Bladder microvascular endothelial cell (primary cell): ENCODE measurements at places on chromosomes 3 and 15. TPM values are rescaled to one million over a fixed set of nuclear protein-coding genes. Genes with fewer than 3 reads are reported as not detected.

The SAMMSON gene
- total RNA-seq, result not detected in 2 replicates

The FOXL2NB gene
- total RNA-seq, result not detected in 2 replicates

The SLC22A13 gene
- 0.16 and 0.76 TPM in 2 replicates for total RNA-seq

The ACVR2B gene
- 1.9 and 5.7 TPM in 2 replicates for total RNA-seq

The ROPN1B gene
- not detected in 2 replicates for total RNA-seq

The TUSC7 gene
- not detected in 2 replicates for total RNA-seq

The HOMER2 gene
- 0.38 and 0.49 TPM in 2 replicates for total RNA-seq

The GOLGA6L4 gene
- 1.3 and 2.2 TPM in 2 replicates for total RNA-seq

The FAM3D gene
- total RNA-seq, result 0.16 and 0.25 TPM in 2 replicates

The DUOXA2 gene
- not detected in 2 replicates for total RNA-seq

The TRAK1 gene
- 40.5 and 128 TPM in 2 replicates for total RNA-seq

The UQCC5 gene
- total RNA-seq, result 4.7 and 5.7 TPM in 2 replicates

The GP9 gene
- total RNA-seq, result not detected in 2 replicates

The DMXL2 gene
- total RNA-seq, result 8.3 and 15.0 TPM in 2 replicates

The ATP8B4 gene
- total RNA-seq, result 2.8 TPM in 1 of 2 replicates, not detected in the other

The HYPK gene
- 5.5 and 6.8 TPM in 2 replicates for total RNA-seq

The ABHD6 gene
- 13.3 and 16.2 TPM in 2 replicates for total RNA-seq

The RTP3 gene
- total RNA-seq, result not detected in 2 replicates

The CCDC80 gene
- 3.4 and 53.7 TPM in 2 replicates for total RNA-seq

The GOLIM4 gene
- 24.6 and 40.8 TPM in 2 replicates for total RNA-seq

The GASK1A gene
- under 0.01 TPM in 1 of 2 replicates, not detected in the other for total RNA-seq

The CFAP100 gene
- total RNA-seq, result not detected in 2 replicates

The NEK10 gene
- total RNA-seq, result 1.6 and 2.8 TPM in 2 replicates

The ADGRG7 gene
- not detected in 2 replicates for total RNA-seq

The INAFM2 gene
- total RNA-seq, result 7.6 and 9.9 TPM in 2 replicates

The SLC27A2 gene
- total RNA-seq, result 0.16 and 6.2 TPM in 2 replicates

The AHSG gene
- not detected in 2 replicates for total RNA-seq

The CCR1 gene
- not detected in 2 replicates for total RNA-seq

The ZNF80 gene
- total RNA-seq, result not detected in 2 replicates

The ARIH2 gene
- total RNA-seq, result 36.6 and 102 TPM in 2 replicates

The RAB6B gene
- total RNA-seq, result 0.32 and 2.1 TPM in 2 replicates

The DNAJB11 gene
- total RNA-seq, result 46.5 and 68.8 TPM in 2 replicates

The MANF gene
- 89.7 and 167 TPM in 2 replicates for total RNA-seq
